ENCODE measurements at places on chromosomes 5 and 9. TPM values are rescaled to one million over a fixed set of nuclear protein-coding genes. Genes with fewer than 3 reads are reported as not detected.

- no peaks in the 10 kb centered on the region for H3K4me1 ChIP-seq
- no peak overlapping the region for H3K27ac ChIP-seq
- DNase-seq = no peak
- H3K36me3 ChIP-seq = no peaks in the 10 kb centered on the region
These were observed 127.3 kb upstream of the MAN2A1 start for GRCh38 chr5:109562441-109562840.

The GMCL2 gene
- not detected for total RNA-seq

DNA sequence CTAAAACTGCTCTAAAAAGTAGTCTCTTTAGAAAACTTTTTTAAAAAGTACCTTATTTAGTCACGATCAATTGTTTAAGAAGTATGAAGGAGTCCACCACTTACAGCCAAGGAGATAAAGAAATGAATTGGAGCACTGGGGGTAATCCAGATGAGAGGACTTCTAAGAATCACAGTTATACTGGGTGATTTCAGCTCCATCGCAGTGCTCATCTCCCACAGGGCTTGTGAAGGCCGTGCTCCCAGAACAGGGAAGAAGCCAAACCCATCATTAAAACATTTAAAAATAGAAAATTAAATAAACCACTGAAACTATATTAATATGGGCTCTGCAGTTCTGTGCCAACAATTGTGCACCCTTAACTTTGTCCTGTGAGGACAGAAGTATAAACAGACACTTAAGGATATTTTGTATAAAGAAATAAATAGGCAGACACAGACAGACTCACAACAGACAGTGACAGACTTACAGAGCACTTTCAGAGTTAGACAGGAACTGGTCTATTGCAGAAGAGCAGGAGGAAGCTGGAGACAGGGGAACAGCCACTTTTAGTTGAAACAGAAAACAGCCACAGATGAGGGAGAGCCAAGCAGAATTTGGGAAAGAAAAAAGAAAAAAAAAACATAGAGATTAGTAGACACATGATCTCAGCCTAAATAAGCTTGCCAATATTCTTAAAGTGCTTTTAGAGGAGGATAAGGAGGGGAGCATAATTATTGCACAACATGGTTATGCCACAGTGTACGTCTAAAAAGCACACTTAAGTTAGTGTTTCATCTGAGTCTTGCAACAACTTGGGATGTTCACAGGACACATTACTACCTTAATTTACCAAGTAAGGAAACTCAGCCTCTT lies 81.8 kb downstream of the FBXO38 start:
- no peak overlapping the region for H3K4me3 ChIP-seq
- H3K27me3 ChIP-seq = peaks cover 8% of the 10 kb centered on the region
- no peaks in the 10 kb centered on the region for H3K4me1 ChIP-seq
- H3K36me3 ChIP-seq = no peaks in the 10 kb centered on the region
- DNase-seq = no peak
- no peak overlapping the region for H3K27ac ChIP-seq

DNA sequence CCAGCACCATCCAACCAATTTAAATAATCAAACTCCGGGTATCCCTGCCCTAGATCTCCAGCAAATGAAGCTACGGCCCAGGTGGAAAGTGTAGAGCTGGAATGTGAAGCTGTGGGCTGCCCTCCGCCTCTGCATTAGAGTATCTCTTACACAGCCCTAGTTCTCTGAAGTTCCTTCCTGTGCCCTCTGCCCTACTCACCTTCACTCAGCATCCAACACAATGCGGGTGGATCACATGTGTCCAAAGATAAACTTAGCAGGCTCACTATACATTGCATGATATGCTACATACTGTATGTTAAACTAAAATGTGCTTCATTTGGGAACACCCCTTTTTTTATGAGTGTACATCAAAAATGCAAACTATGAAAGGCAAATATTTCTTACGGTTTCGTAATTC lies 70.0 kb upstream of the RAD23B start:
- H3K4me3 ChIP-seq = no peak overlapping the region
- H3K4me1 ChIP-seq = peaks cover 11% of the 10 kb centered on the region
- H3K27ac ChIP-seq = no peak overlapping the region

DNA sequence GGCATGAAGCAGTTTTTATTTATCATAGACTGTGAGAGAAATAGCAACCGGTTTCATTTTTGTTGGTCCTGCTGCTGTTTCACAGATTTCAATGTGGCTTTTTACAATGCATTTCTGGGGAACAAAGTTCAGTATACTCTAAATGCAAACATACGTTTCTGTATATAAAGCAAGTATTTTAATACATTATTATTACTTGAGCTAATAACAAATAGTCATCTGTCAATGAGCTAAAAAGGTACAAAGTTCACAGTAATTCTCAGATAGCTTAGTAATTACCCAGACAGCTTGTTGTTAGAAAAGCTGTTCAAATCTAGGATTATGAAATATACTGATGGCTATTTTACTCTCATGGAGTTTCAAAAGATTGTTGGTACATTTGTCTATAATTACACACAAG lies 50.8 kb downstream of the PBX3 start:
- DNase-seq = no peak
- H3K4me1 ChIP-seq = peaks cover 4% of the 10 kb centered on the region
- no peak overlapping the region for H3K27ac ChIP-seq
- no peaks in the 10 kb centered on the region for H3K36me3 ChIP-seq
- no peak overlapping the region for H3K4me3 ChIP-seq

The SOHLH1 gene
- total RNA-seq = not detected

GRCh38 chr5:72835633-72836032 lies 19.2 kb downstream of the TNPO1 start:
- no peak overlapping the region for H3K27ac ChIP-seq
- no peak overlapping the region for H3K4me3 ChIP-seq
- H3K4me1 ChIP-seq = peaks cover 6% of the 10 kb centered on the region
- H3K27me3 ChIP-seq = no peaks in the 10 kb centered on the region
- DNase-seq = no peak

DNA sequence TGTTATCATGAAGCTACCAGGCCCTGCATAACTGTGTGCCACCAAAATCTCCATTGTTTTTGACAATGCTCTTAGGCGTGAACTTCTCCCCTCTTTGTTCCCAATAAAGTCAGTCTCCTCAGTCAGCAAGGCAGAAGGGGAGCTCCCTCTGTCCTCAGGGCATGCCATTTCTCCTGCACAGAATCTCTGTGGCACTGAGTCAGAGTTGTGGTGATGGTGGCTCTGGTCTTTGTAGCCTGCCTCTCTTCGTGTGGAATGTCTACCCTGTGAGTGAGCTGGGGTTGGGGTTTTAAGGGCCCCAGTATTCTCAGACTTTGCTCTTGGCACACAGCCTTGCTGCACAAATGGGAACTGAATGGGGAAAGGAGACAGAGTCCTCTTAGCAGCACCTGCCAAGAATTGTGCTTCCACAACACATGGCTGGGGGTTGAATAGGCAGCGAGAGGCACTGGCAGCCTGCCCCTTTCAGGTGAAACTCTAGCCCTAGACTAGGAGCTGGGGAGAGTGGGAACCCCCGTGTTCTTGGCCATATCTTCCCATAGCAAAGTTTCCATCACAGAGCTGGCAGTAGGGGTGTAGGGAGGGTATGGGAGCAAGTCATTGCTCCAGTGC lies 146.6 kb downstream of the SH3GL2 start:
- no peak for DNase-seq
- no peak overlapping the region for H3K4me3 ChIP-seq
- H3K27ac ChIP-seq = no peak overlapping the region
- H3K27me3 ChIP-seq = no peaks in the 10 kb centered on the region
- peaks cover 12% of the 10 kb centered on the region for H3K36me3 ChIP-seq

The PDE8B gene
- 1.1 TPM for total RNA-seq

DNA sequence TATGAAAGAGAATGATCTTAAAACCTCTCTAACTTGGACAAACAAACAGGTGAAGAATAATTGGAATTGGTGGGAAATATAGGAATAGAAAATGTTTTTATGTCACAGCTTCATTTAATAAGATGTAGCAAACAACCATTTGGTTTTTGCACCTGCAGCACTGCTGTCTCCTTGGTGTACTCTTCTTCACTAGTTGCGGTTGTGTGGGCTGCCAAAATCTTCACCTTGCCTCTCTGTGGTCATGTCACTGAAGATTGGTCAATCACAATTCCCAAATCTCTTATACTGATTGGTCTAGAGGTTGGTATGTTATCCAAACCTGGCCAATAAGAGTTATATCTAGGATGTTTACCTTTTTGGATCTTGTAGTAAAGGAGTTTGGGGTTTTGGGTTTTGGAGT lies 88.7 kb downstream of the FGF10 start:
- no peak for DNase-seq
- no peaks in the 10 kb centered on the region for H3K27me3 ChIP-seq
- no peaks in the 10 kb centered on the region for H3K4me1 ChIP-seq
- no peak overlapping the region for H3K27ac ChIP-seq
- no peaks in the 10 kb centered on the region for H3K36me3 ChIP-seq
- no peak overlapping the region for H3K4me3 ChIP-seq

DNA sequence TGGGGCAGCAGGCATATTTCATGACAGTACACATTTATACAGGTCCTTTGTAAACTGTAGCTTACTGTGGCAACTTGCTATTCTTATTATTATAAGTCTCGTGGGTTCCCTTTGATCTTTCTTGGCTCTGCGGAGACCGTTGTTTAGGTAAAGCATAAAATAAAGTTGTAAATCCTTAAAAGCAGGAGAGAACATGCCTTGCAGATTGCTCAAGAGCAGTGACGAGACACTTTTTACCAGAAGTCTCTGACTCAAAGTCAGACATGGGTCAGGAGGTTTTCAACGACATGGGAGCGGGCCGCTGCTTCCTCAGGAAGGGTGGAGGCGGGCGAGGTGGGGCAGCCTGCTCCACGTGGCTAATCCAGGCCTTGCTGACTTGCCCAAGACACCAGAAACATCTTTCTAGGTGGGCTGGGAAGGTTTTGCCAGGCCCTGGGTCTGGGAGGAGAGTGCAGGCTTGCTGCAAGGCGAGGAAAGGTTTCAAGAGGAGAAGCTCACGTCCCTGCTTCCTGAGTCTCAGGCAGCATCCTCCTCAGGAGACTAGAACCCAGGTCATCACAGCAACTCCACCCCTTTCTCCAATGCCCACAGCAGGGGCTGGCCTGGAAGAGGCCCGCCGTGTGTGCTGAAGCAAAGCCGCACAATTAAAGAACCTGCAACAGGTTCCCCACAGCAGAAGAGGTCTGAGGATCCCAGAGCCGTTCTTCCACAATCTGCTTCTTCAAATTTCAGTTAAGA lies 6.5 kb downstream of the TBC1D2 start:
- H3K27ac ChIP-seq = no peak overlapping the region
- no peaks in the 10 kb centered on the region for H3K36me3 ChIP-seq
- peaks cover 9% of the 10 kb centered on the region for H3K4me1 ChIP-seq
- DNase-seq = no peak
- peaks cover 36% of the 10 kb centered on the region for H3K27me3 ChIP-seq

The URM1 gene
- 73.2 TPM for total RNA-seq

- H3K27me3 ChIP-seq = no peaks in the 10 kb centered on the region
- H3K4me3 ChIP-seq = no peak overlapping the region
- H3K27ac ChIP-seq = no peak overlapping the region
- H3K36me3 ChIP-seq = no peaks in the 10 kb centered on the region
- no peaks in the 10 kb centered on the region for H3K4me1 ChIP-seq
These were observed 64.6 kb downstream of the GABRB2 start for GRCh38 chr5:161481922-161482321.

DNA sequence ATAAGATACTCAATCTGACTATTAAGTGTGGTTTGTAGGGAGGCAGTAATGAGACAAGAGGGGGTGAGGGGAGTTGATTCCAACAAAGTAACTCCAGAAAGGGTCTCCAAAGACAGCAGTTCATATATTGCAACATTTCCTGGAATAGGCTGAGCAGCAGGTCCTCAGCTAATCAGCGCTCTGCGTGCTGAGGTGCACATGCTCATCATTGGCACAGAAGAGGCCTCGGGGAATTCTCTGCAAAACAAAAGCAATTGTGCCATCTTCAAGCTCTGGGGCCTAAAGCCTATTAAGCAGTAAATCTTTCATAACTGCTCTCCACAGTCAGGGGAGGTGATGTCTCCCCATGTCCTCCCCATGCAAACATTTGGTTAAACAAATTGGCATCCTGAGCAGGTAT lies 357.3 kb downstream of the SPOCK1 start:
- H3K27me3 ChIP-seq = peaks cover 85% of the 10 kb centered on the region
- H3K4me3 ChIP-seq = no peak overlapping the region
- no peaks in the 10 kb centered on the region for H3K36me3 ChIP-seq
- H3K27ac ChIP-seq = peak overlapping the region; percentile 5

- H3K36me3 ChIP-seq = no peaks in the 10 kb centered on the region
- no peak for DNase-seq
- no peak overlapping the region for H3K4me3 ChIP-seq
- peak overlapping the region; percentile 9 for H3K27ac ChIP-seq
- H3K4me1 ChIP-seq = peaks cover 65% of the 10 kb centered on the region
- H3K27me3 ChIP-seq = no peaks in the 10 kb centered on the region
These were observed 109.1 kb upstream of the SPATA31D4 start for GRCh38 chr9:81819155-81819554.

DNA sequence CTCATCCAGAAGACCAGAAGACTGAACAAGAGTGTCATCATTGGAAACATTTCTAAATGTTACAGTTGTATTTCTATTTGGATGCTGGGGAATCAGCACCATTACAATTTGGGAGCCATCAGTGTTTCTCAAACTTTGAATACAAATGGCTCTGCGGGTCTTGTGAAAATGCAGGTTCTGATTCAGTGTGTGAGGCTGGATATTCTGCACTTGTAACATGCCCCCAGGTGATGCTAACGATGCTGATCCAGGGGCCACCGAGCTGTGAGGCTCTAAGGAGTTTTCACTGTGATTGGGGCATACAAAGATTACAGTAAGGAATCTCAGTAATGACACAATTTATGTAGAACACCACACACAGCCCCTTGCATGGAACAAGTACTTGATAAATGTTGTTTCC lies 167.7 kb downstream of the ACTL7B start:
- no peak overlapping the region for H3K4me3 ChIP-seq
- H3K36me3 ChIP-seq = no peaks in the 10 kb centered on the region
- H3K4me1 ChIP-seq = no peaks in the 10 kb centered on the region
- H3K27me3 ChIP-seq = no peaks in the 10 kb centered on the region

The INSYN2B gene
- 0.35 TPM for total RNA-seq
